ENCODE measurements at places on chromosomes 13 and 19. TPM values are rescaled to one million over a fixed set of nuclear protein-coding genes. Genes with fewer than 3 reads are reported as not detected.
A peak's percentile ranks its signal among the peaks of the same experiment; 100 is the strongest.

Gene TINCR
- 2.0 TPM for total RNA-seq

- H3K4me3 ChIP-seq = peak overlapping the region; percentile 76
- no peak for DNase-seq
- no peaks in the 10 kb centered on the region for H3K36me3 ChIP-seq
- H3K27ac ChIP-seq = peak overlapping the region; percentile 39
- H3K27me3 ChIP-seq = no peaks in the 10 kb centered on the region
Measured at GRCh38 chr19:42401365-42402303, 11.5 kb upstream of the CNFN start.

GRCh38 chr13:88074794-88075510, 403.8 kb downstream of the SLITRK5 start:
- no peaks in the 10 kb centered on the region for H3K4me1 ChIP-seq
- no peak overlapping the region for H3K27ac ChIP-seq
- H3K27me3 ChIP-seq = peaks cover 2% of the 10 kb centered on the region
- H3K36me3 ChIP-seq = no peaks in the 10 kb centered on the region
- DNase-seq = no peak
- H3K4me3 ChIP-seq = no peak overlapping the region

GRCh38 chr13:40508127-40508526, 158.3 kb downstream of the FOXO1 start:
- DNase-seq = no peak
- H3K27me3 ChIP-seq = no peaks in the 10 kb centered on the region
- no peaks in the 10 kb centered on the region for H3K36me3 ChIP-seq
- H3K27ac ChIP-seq = peak overlapping the region; percentile 79
- H3K4me3 ChIP-seq = no peak overlapping the region

GRCh38 chr19:18604820-18605159, 1.8 kb downstream of the CRLF1 start:
- H3K36me3 ChIP-seq = peaks cover 2% of the 10 kb centered on the region
- peaks cover 15% of the 10 kb centered on the region for H3K4me1 ChIP-seq
- H3K27ac ChIP-seq = no peak overlapping the region
- peaks cover 34% of the 10 kb centered on the region for H3K27me3 ChIP-seq
- H3K4me3 ChIP-seq = no peak overlapping the region
- DNase-seq = no peak

GRCh38 chr13:58247080-58247479, 615.5 kb downstream of the PCDH17 start:
- H3K27me3 ChIP-seq = no peaks in the 10 kb centered on the region
- no peaks in the 10 kb centered on the region for H3K4me1 ChIP-seq
- no peak overlapping the region for H3K27ac ChIP-seq
- no peaks in the 10 kb centered on the region for H3K36me3 ChIP-seq
- no peak overlapping the region for H3K4me3 ChIP-seq

Gene C19orf85
- not detected for total RNA-seq

DNA sequence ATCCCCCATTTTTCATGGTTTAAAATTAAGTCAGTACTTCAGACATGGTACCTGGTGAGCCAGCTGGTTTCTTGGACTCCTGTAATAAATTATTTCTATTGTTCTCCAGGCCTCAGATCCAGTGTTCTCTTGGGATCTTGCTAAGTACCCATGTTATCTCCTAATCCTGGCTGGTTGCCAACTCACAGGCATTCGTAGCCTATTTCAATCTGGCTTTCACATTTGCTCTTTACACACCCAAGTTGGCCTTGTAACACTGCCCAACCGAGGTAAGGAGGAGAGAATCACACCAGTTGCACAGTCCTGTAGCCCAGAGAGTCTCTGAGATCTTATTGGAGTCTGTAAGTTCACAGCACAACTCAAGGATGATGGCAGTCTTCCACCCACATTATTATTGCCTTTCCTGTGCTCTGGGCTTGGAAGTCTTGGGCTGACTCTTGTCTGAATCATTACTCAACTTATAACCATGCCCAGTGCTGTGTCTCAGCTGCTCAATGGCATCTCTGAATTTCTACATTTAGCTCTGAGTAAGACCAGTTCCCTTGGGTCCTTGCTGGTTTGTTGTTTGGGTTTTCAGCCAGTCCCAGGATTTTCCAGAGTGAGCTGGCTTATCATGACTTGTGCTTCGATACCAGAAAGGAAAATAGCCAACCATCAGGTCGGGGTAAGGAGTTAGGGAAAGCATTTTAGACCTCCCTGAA, 76.6 kb upstream of the KLF12 start:
- no peaks in the 10 kb centered on the region for H3K36me3 ChIP-seq
- H3K27me3 ChIP-seq = no peaks in the 10 kb centered on the region
- DNase-seq = no peak
- H3K27ac ChIP-seq = peak overlapping the region; percentile 96
- H3K4me3 ChIP-seq = no peak overlapping the region

DNA sequence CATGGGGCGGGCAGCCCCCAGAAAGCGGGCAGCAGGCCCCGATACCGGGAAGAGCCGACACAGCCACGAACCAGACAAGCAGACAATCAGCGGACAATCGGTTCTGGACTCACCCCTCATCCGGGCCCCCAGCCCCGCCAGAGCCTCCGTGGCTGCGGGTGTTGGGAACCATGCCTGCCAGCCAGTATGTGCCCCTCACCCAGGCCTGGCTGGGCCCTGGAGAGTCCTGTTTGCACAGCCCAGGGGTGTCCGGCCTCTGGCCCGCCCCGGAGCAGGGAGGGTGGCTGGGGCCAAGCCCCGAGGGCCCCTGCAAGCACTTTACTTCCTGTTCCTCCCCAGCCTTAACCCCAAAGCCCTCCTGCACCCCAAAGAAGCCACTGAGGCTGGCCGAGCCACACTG, 7.8 kb downstream of the PODNL1 start:
- H3K4me1 ChIP-seq = no peaks in the 10 kb centered on the region
- no peaks in the 10 kb centered on the region for H3K27me3 ChIP-seq
- no peak for DNase-seq
- H3K27ac ChIP-seq = no peak overlapping the region

- no peak overlapping the region for H3K4me3 ChIP-seq
- peak overlapping the region; percentile 73 for H3K27ac ChIP-seq
- DNase-seq = no peak
- H3K4me1 ChIP-seq = peaks cover 17% of the 10 kb centered on the region
Measured at GRCh38 chr13:94020426-94020825, 459.1 kb downstream of the DCT start.

- peaks cover 27% of the 10 kb centered on the region for H3K36me3 ChIP-seq
- H3K27me3 ChIP-seq = no peaks in the 10 kb centered on the region
- no peak overlapping the region for H3K27ac ChIP-seq
- H3K4me3 ChIP-seq = no peak overlapping the region
Measured at GRCh38 chr19:4115818-4116385, 8.0 kb downstream of the MAP2K2 start.

DNA sequence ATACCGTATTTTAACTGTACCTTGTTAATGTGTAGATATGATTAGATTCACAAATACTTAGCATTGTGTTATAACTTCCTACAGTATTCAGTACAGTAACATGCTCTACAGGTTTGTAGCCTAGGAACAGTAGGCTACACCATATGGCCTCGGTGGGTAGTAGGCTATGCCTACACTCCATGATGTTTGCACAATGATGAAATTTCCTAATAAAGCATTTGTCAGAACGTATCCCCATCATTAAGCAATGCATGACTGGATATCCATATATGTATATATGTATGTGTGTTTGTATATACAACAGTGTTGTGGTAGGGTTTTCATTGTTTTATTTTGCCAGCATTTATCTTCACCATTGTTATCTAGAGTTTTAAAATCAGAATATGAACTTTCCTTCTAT, 119.4 kb downstream of the SLC7A1 start:
- no peak overlapping the region for H3K4me3 ChIP-seq
- no peaks in the 10 kb centered on the region for H3K4me1 ChIP-seq
- H3K27me3 ChIP-seq = peaks cover 21% of the 10 kb centered on the region
- no peak for DNase-seq
- no peaks in the 10 kb centered on the region for H3K36me3 ChIP-seq
- no peak overlapping the region for H3K27ac ChIP-seq

DNA sequence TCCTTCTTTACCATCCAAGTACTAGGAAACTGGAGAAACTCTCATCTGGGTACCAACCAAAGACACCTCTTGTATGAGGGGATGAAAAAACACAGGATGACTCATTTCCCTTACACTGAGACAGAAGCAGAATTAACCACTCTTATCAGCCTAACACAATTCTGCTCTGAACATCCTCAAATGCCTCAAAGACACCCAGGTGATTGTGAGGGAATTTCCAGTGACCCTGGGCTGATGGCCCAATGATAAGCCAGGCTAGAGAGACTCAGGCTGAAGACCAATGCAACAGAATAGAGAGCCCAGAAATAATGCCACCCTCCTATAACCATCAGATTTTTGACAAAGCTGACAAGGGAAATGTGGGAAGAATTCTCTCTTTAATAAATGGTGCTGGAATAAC, 7.0 kb downstream of the ZNF737 start:
- no peaks in the 10 kb centered on the region for H3K27me3 ChIP-seq
- DNase-seq = no peak
- H3K4me1 ChIP-seq = peaks cover 4% of the 10 kb centered on the region
- no peak overlapping the region for H3K4me3 ChIP-seq

Gene RHPN2
- total RNA-seq = 5.4 TPM

- DNase-seq = no peak
- H3K4me3 ChIP-seq = no peak overlapping the region
- H3K4me1 ChIP-seq = peaks cover 9% of the 10 kb centered on the region
- H3K27ac ChIP-seq = no peak overlapping the region
- no peaks in the 10 kb centered on the region for H3K27me3 ChIP-seq
- H3K36me3 ChIP-seq = peaks cover 7% of the 10 kb centered on the region
Measured at GRCh38 chr13:21948769-21949474, 278.0 kb downstream of the FGF9 start.

DNA sequence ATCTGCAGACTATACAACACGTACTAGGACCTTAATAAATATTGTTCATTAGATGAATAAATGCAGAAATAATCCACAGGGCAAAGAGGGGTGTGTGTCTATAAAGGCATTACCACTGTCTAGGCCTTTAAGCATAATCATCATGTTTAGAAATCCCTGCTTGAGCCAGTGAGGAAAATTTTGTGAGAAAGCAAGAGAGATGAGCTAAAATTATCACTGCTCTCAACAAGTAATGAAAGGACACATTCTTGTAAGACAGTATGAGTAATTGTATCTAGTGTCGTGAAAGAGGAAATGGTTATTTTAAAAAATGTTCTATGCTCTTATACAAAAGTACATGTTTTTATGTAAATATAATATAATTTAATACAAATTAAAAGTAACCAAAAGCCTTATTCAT, 1699.4 kb downstream of the PCDH9 start:
- H3K4me1 ChIP-seq = peaks cover 8% of the 10 kb centered on the region
- no peaks in the 10 kb centered on the region for H3K27me3 ChIP-seq
- H3K36me3 ChIP-seq = no peaks in the 10 kb centered on the region
- no peak for DNase-seq
- no peak overlapping the region for H3K27ac ChIP-seq
- H3K4me3 ChIP-seq = no peak overlapping the region

- H3K4me3 ChIP-seq = peak overlapping the region; percentile 79
- H3K27me3 ChIP-seq = no peaks in the 10 kb centered on the region
- H3K4me1 ChIP-seq = peaks cover 21% of the 10 kb centered on the region
- peaks cover 10% of the 10 kb centered on the region for H3K36me3 ChIP-seq
- DNase-seq = no peak
Measured at GRCh38 chr19:35740108-35740422, 2.2 kb downstream of the IGFLR1 start.

DNA sequence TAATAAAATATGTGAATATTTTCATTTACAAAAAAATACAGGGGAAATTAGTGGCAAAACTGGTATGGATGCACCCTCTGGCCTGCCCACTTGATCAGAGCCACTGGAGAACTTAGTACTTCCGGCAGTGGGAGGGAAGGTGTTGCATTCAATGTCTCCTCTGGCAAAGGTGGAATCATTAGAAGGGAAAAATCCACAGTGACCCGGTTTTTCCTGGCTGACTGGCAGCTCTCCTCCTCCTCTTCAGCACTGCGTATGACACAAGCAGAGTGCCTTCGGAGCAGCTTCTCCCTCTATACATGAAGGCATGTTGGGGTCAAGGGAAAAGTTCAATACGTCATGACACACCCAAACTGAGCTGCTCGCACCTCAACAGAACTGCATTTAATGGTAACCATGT, 102.0 kb upstream of the SLC15A1 start:
- no peak for DNase-seq
- peaks cover 23% of the 10 kb centered on the region for H3K36me3 ChIP-seq
- H3K4me1 ChIP-seq = peaks cover 8% of the 10 kb centered on the region
- no peaks in the 10 kb centered on the region for H3K27me3 ChIP-seq
- H3K4me3 ChIP-seq = no peak overlapping the region
- H3K27ac ChIP-seq = no peak overlapping the region

GRCh38 chr13:33485247-33485646, 199.7 kb upstream of the STARD13 start:
- H3K4me1 ChIP-seq = peaks cover 7% of the 10 kb centered on the region
- no peak overlapping the region for H3K4me3 ChIP-seq
- H3K36me3 ChIP-seq = peaks cover 5% of the 10 kb centered on the region
- H3K27ac ChIP-seq = no peak overlapping the region
- no peaks in the 10 kb centered on the region for H3K27me3 ChIP-seq
- no peak for DNase-seq

Gene FLT1
- total RNA-seq = 0.65 TPM

DNA sequence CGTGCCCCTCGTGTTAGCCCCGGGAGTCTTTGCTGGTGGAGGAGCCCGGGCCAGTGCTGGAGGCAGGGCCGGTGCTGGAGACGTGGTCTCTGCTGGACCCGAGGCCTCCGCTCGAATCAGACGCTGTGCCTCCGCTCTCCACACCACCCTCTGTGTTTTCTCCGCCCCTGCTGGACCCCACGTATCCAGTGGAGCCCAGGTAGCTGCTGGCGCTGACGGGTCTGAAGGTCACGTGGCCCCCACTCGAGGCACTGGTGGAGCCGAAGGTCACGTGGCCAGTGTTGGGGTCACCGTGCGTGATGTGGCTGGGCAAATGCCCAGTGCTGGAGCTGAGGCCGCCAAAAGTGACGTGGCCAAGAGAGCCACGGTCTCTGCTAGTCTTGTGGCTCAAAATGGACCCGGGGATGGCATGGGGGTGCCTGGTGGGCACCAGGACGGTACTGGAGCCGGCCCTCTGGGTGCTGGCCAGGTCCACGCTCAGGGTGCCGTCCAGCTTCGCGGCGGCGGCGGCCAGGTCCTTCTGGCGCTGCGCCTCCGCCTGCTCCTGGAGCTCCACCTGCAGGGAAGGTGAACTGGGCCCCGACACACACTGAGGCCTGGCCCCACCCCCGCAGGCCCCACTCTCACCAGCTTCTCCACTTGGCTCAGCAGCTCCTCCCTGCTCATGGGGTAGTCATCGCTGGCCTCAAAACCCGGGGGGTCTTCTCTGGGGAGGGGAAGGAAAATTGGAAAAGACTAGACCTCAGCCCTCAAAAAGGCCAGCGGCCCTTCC, 27.3 kb downstream of the ZNF114 start:
- no peak overlapping the region for H3K27ac ChIP-seq
- H3K36me3 ChIP-seq = no peaks in the 10 kb centered on the region
- no peak overlapping the region for H3K4me3 ChIP-seq
- no peaks in the 10 kb centered on the region for H3K4me1 ChIP-seq
- DNase-seq = no peak
- H3K27me3 ChIP-seq = no peaks in the 10 kb centered on the region

GRCh38 chr13:67119481-67119894, 110.6 kb downstream of the PCDH9 start:
- H3K27me3 ChIP-seq = no peaks in the 10 kb centered on the region
- peak overlapping the region; percentile 5 for H3K27ac ChIP-seq
- H3K36me3 ChIP-seq = no peaks in the 10 kb centered on the region
- no peak overlapping the region for H3K4me3 ChIP-seq
- H3K4me1 ChIP-seq = peaks cover 24% of the 10 kb centered on the region
